ENCODE measurements at places on chromosomes 4 and X.
A peak's percentile ranks its signal among the peaks of the same experiment; 100 is the strongest.

GRCh38 chrX:124239324-124239723, 93.1 kb upstream of the TEX13D start:
- DNase-seq, result no peak

DNA sequence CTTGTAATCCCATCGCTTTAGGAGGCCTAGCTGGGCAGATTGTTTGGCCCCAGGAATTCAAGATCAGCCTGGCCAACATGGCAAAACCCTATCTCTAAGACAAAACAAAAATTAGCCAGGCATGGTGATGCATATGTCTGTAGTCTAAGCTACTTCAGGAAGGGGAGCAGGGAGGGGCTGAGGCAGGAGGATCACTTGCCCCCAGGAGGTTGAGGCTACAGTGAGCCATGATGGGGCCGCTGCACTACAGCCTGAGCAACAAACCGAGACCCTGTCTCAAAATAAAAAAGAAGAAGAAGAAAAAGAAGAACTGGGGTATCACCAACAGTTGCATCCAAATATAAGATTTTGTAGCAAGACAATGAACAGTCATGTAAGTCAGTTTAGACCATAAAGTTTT, 47.3 kb upstream of the NFKB1 start:
- no peak for DNase-seq

- DNase-seq, result peak; percentile 4
Measured at GRCh38 chrX:40734971-40735324, 394 bp downstream of the MED14 start.

DNA sequence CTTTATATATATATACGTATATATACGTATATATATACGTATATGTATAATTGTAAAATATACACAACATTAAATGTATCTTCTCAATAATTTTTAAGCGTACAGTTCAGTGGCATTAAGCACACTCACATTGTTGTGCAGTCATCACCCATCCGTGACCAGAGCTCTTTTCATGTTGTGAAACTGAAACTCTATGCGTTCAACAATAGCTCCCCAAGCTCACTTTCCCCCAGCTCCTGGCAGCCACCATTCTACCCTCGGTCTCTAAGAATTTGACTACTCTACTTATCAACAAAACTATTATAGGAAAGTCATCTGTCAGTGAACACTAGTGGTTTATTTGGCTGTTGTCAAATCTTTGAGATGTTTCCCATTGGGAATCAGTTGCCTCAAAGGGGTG, 621.8 kb upstream of the GALNT7 start:
- no peak for DNase-seq

GRCh38 chr4:185068837-185069236, 50.5 kb downstream of the HELT start:
- DNase-seq, result no peak

GRCh38 chr4:39067451-39067850, 5.4 kb downstream of the KLHL5 start:
- no peak for DNase-seq

DNA sequence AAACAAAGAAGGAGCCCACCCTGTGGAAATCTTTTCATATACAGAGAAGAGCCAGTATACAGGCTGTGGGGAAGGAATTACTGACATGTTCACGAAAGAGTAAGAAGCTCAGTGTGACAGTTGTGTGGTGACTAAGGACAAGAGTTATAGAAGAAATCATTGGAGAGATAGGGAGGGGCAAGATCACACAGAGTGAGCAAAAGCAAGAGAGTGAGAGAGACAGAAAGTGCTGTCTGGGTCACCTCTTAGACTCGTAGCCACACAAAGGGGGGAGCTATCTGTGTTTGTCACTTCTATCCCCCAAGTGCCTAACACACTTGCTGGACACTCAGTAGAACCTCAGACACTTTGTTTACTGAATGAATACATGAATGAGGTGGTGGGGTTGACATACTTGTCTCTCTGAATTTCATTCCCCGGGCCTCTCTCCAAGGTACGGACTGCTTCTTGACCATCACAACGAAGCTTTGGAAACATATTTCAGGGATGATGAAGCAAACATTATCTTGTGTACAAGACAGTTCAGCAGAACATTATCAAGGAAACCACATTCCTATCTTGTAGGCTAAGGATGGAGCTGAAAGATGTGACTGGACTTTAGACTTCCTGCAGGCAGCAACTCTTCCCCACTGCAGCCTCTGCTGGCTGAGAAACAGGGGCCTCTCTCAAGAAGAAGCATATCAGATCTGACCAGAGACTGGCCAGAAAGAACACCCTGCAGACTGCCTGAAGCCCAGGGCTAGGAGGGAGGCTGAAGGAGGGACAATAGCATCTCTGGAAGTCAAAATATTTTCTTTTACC, 168.2 kb downstream of the AMELX start:
- DNase-seq, result peak; percentile 2

GRCh38 chr4:21596521-21596920, 352.1 kb downstream of the KCNIP4 start:
- DNase-seq, result no peak

DNA sequence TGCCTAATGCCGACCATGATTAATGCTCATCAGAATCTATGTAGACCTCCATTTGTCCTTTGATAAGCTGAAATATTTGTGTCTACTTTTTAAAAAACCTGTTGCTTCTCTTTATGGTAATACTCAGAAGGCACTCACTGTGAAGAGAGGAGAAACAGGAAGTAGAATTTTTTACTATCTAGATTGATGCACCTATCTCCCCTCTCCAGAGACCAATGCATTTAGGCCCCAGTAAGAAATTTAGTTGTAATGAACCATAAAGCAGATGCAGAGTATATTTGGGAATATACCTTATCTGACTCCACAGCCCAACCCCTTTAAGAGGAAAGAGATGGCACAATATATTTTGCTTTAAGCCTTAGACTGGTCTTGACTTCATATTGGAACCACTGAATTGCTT, 11.1 kb downstream of the TBL1X start:
- no peak for DNase-seq

GRCh38 chr4:77052352-77052751, 23.4 kb downstream of the CCNI start:
- DNase-seq, result peak; percentile 77

DNA sequence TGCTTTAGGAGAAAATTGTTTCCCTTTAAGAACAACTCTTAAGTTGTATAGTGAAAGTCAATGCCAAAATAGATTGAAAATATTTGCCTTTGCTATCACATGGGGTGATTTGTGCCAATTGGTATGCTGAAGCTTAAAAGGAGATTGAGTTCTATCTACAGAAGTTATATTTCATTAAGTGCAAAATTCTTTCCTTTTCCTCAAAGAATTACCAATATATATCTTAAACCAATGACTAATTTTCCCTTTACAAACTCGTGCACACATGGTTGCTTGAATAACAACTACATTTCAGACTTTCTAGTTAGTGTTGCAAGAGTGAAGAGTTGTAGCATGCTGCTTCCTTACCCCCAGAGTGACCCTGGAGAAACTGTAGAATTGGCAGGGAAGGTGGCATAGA, 990.0 kb upstream of the PABPC4L start:
- DNase-seq, result no peak

- no peak for DNase-seq
Measured at GRCh38 chr4:145181091-145181501, 707 bp upstream of the OTUD4 start.

GRCh38 chrX:105765691-105766090, 56.6 kb upstream of the NRK start:
- no peak for DNase-seq
